ENCODE measurements at places on chromosomes 2 and 18.

GRCh38 chr2:213722565-213722964, 438.3 kb downstream of the SPAG16 start:
- no peak for DNase-seq

DNA sequence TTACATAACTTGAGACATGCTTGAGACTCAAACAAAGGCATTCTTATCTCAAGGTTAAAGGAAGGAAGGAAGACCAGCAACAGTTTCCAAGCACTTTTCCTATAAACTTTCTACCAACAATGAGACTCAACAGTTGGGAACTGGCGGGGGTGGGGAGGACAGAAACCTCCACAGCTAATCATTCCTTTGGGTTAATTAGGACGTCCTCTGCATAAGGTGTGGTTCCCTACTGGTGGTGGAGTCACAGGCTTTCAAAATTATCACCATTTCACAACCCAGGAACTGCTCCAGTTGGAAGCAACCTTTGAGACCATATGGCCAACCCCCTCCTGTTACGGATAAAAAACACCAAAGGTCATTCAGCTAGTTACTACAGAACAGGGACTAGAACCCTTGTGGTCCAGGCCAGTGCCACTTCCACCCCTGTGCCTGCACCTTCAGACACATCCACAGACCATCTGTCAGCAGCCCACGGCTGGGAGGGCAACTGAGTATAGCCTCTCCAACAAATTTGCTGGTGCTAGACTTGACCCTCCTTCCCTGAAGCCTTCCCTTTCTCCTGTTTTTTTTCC, 30.1 kb upstream of the ATL2 start:
- no peak for DNase-seq

- DNase-seq: no peak
Measured at GRCh38 chr2:102520009-102520408, 47.0 kb downstream of the SLC9A4 start.

- DNase-seq: no peak
Measured at GRCh38 chr2:11560806-11561205, 27.0 kb downstream of the GREB1 start.

DNA sequence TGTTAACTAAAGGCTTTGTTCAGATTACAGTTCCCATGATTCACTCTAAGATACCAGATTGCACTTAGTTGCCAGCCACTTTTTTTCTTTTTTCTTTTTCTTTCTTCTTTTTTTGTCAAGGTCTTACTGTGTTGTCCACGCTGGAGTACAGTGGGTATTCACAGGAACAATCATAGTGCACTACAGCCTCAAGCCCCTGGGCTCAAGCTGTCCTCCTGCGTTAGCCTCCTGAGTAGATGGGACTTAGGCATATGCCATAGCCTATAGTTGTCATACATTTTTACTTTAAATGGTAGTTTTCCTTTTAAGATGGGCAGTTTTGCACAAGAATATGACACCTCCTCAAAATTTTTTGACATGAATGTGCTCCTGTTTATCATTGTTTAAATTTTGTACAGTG, 2.1 kb downstream of the UGP2 start:
- DNase-seq: no peak

DNA sequence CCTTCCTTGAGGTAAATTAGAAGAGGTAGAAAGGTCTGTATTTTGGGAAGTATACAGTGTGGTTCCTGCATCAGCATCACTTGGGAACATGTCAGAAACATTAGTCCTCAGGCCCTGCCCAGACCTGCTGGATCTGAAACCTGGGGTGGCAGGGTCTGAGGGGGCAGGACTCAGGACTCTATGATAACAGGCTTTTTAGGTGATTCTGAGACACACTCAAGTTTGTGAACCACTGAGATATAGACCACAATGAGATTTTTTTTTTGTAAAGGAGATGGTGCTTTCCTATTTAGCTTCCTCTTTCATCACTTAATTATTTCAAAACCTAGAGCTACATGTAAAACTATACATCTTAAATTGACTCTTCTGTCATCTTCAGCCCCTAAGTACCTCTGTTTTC, 262.7 kb upstream of the SPOPL start:
- DNase-seq: no peak

DNA sequence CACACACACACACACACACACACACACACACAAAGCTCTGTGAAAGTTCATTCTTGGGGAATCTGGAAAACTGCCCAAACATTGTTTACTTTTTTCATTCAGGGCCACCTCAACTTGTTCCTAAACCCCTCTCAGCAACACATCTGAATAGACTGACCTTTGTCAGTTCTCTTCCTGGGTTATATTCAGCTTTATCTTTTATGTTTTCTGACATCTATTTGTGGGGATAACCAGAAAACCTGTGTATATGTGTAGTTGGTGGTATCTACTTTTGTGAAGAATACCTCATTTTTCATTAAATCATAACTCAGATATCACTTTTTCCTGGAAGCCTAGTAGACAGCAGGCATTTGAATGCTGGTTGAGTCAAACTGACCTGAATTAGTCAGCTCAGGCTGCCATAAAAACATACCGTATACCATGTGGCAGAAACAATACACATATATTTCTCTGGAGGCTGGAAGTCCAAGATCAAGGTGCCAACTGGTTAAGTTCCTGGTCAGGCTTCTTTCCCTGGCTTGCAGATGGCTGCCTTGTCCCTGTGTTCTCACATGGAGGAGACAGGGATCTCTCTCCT, 11.0 kb upstream of the RNF144A start:
- DNase-seq: peak; percentile 41

DNA sequence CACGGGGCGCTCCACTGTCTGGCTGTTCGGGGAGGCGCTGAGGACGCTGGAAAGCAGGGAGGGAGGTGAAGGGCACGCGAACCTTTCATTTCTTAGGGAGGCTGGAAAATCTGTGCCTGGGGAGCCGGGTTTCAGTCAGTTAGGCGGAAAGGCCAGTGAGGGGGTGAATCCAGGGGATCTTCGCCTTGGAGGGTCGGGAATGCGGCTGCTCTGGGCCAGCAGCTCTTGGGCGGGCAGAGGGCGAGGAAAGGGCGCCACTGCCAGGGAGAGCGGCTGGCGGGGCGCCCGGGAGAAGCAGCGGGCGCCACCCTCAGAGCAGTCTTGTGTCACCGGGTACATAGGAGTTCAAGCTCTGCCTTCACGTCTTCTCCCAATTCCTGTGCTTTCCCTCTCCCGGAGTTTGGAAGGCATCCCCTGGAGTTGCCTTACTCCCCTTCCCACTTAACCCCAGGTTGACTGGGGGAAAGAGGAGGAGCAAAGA, 1.4 kb downstream of the CCDC85A start:
- no peak for DNase-seq

- peak; percentile 22 for DNase-seq
Measured at GRCh38 chr2:138516030-138516704, 14.6 kb downstream of the SPOPL start.

DNA sequence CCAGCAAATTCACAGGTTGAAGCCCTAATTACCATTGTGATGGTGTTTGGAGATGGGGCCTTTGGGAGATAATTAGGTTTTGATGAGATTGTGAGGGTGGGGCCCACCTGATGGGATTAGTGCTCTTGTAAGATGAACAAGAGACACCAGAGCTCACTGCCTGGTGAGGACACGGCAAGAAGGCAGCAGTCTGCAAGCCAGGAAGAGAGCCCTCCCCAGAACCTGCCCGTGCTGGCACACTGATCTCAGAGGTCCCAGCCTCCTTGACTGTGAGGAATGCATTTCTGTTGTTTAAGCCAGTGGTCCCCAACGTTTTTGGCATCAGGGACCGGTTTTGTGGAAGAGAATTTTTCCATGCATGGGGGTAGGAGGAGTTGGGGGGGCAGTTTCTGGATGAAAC, 240.7 kb downstream of the KLHL29 start:
- no peak for DNase-seq

DNA sequence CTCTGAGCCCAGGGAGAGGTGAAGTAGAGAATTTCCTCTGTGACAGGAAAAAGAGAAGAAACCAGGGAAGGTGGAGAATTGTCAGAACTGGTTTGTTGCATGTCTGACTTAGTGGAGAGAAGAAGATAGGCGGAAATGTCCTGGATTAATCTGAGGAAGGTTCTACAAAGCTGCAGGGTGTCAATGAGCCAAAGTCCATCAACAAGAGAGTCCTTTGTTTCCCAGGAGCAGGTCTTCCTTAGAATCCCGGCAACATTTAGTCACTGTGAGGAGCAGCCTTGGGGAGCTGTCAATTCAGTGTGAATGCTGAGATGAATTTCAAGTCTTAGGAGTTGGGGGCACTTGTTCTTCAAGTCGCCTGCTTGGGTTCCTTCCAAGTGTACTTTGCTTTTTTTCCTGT, 88.4 kb upstream of the CELF4 start:
- no peak for DNase-seq

- DNase-seq: no peak
Measured at GRCh38 chr18:53715243-53715853, 509.1 kb downstream of the MBD2 start.

DNA sequence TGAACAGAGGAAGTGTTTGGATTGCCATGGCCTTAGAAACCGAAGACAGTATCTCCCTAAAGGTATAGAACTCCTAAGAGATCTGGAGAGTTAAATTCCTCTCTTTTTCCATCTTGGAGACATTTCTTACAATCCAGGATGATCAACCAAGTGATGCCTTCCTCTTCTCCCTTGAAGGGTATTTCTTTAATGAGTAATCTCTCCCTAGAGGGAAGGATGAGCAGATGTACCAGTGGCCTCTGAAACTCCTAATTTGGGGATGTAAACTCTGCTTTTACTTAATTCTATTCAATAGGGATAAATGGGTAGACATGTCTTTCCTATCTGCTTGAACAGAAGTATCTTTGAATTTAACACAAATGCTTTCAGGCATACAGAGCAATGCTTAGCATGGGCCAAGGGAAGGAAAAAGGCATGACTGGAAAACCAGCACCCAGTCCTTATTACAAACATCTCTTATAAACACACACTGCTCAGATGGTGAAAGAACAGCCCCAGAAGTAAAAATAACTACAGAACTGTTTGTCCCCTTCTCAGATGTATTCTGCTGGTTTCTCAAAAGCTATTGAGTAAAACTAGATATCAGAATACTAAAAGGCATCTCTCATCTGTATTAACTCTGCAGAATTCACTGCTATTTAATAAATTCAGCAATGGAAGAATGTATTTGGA, 4.7 kb upstream of the THNSL2 start:
- DNase-seq: no peak

DNA sequence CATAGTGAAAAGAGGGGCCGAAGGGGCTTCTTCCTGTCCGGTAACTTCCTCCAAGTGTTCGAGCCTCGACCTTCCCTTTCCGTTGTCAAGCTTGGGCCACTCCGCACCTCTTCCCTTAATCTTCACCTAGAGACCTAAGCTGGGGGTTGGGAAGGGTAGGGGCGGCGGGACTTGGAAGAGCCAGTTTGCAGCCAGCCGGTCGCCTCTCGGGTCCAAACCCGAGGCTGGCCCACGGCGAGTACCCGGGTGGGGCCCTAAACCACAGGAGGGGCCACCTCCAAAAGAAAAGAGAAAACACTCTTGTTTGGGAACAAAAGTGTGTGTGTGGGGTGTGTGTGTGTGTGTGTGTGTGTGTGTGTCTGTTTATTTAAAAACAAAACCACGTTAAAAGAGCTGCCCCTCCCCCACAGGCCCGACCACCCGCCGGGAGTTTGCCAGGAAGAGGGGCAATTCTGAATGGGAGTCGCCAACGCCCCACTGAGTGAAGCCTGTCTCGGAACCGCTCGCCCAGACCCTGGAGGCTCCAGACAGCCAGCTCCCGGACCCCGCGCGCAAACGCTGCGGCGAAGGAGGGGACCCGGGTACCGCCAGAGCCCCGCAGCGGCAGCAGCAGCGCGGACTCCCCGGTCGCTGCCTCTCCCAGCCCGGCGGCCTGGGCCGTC, 488 bp upstream of the RHOB start:
- DNase-seq: no peak

GRCh38 chr2:144378551-144378950, 141.4 kb downstream of the ZEB2 start:
- no peak for DNase-seq

DNA sequence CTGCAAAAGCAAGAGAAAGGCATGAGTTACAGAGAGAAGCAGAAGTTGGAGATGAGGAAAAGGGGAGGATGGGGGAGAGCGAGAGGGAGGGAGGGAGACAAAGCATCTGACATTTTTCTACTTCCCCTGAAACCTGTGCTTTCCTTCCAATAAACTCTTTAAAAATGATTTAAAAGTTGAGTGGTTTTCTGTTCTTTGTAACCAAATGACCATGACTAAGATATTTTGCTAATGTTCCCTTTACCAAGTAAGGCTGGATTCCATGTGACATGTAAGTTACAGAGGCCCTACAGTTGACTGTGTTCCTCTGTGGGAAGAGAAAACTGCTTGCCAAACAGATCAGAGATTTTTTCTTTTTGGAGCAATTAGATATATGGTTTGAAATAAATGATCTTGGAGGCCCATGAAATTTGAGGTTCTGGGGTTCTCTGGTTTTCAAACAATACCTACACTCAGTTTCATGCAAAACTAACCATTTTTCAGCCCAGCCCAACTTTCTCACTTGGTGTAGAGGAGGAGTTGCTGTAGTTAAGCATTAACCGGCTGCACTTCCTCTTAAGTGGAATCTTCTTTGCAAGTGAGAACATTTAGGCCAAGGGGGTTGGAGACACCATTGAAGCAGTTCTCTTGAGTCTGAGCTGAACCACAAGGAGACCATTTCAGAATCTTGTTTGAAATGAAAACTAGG, 34.5 kb downstream of the INSIG2 start:
- DNase-seq: no peak

- no peak for DNase-seq
Measured at GRCh38 chr18:51017140-51017879, 12.7 kb upstream of the SMAD4 start.

GRCh38 chr18:23213200-23213599, 77.9 kb downstream of the CABLES1 start:
- DNase-seq: no peak

- DNase-seq: no peak
Measured at GRCh38 chr2:145906354-145906753, 1386.4 kb upstream of the ZEB2 start.

GRCh38 chr18:58996131-58996641, 131.5 kb downstream of the ZNF532 start:
- DNase-seq: no peak

GRCh38 chr18:79863161-79864005, 65.6 kb downstream of the KCNG2 start:
- DNase-seq: no peak

DNA sequence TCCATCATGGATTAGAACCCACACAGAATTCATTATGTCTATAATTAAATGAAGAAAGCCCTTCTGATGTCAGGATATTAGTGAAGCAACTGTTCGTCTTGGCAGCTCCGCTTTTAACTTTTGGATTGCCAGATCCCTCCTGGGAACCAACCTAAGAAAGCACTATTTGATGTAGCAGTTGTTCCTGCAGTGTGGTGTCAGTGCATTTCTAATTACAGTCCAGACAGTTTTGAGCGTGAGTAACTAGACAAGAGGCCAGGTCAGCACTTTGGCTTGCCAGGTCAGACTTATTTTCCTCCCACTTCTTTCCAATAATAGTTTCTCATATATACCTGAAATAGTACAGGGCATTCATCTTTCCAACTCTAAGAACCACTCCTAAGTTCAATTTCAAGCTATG, 13.8 kb downstream of the NRXN1 start:
- no peak for DNase-seq

DNA sequence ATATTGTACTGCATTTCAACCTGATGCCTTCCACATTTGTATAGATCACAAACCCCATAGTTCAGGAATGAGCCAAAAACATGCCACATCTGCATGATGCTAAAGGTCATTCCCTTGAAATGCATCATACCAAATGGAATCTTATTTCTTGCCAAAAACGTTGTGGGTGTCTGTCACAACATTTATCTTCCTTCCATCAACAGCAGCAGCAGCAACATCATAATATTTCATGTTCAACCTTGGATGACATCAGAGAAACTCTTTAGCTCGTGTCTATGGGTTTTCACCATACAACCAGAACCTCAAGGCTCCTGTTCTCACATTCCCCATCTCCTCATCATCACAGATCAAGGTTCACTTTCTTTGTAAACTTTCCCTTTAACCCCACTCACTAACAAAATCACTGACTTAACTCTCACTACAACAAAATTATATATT, 221.3 kb upstream of the CTAGE1 start:
- DNase-seq: no peak

Measured in CD4-positive, alpha-beta T cell treated with Interleukin-4 for 4 hours (primary cell).